ENCODE measurements at places on chromosomes 6 and 20.

DNA sequence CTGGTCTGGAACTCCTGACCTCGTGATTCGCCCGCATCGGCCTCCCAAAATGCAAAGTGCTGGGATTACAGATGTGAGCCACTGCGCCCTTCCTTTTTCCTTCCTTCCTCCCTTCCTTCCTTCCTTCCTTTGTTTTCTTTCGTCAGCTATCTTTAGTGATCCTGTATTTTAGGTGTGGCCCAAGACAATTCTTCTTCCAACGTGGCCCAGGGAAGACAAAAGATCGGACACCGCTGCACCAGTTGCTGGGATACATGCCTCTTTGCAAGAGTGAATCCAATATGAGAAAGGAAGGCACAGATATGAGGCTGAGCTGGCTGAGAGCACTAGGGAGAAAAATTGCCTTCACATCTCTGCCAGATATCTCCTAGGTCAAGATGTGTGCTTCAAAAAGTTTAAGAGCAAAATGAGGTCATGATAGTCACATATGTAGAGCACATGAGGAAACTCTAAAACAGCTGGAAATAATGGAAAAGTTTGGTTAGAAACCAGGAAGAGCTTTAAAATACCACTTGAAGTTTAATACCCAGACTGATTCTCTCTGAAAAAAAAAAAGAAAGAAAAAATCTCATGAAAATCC lies 41.8 kb downstream of the OR2B2 start:
- no peak for DNase-seq

DNA sequence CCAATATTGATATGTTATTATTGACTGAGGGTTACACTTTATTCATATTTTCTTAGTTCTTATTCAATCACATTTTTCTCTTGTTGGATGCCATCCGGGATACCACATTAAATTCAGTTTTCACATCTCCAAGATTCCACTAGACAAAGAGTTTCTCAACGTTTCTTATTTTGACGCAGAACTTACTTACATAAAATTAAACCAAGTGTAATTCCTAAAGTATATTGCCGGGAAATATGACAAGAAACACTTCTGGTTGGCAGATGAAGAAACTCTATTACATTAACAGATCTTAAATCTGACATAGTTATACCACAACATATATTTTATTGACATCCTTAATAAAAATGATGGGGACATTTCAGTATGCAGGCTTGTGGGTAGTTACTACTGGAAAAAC lies 47.3 kb upstream of the THBS2 start:
- DNase-seq: no peak

DNA sequence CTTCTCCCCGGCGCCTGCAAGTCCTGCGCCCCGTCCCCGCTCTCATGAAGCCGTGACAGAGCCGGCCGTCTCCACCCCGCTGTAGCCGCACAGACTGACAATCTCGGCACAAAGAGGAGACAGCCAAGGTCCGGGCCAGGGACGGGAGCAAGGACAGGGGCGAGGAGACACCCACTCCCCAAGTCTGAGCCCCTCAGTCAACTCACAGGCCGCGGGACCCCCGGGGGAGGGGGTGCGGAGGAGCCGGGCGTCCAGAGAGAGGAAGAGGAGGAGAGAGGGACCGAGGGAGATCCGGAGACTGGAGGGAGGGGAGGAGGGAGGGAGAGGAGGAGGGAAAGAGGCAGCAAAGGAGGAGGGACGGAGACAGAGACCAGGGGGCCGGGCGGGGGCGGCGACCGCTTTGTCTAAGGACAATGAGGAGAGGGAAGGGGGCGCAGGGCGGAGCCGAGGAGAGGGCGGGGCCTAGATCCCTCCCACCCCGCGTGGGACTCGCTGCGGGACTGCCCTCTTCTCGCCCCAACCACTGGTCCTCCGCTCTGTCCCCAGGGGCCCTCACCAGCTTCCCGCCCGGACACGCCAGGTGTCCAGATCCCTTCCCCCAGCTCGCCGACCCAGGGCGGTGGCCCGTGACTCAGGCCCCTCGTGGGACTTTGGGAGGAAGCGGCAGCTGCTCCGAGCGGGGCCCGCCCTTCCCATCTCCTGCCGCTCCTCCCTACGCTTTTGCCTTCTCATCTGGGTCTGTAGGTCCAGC lies 638 bp upstream of the PPP1R18 start:
- peak; percentile 89 for DNase-seq

DNA sequence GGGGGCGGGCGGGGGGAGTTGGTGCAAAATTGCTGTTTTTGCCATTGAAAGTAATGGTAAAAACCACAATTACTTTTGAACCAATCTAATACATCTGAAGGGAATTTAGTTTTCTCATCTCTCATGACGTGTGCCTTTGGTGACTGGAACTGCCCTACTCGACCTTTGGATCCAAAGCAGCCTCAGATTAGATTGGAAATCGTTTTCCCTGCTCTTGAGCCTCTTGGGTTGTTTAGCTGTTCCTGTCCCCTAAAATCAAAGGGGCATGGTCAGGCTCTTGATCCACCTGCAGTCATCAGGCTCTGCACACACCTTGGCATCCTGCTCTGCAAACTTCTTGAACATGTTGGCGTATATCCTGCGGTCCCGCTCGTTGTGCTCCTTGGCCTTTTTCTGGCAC lies 64.0 kb upstream of the TULP1 start:
- DNase-seq: no peak

- DNase-seq: no peak
Observed at GRCh38 chr6:141548966-141549365, 583.8 kb upstream of the GJE1 start.

- no peak for DNase-seq
Observed at GRCh38 chr6:39752835-39753724, 27.9 kb upstream of the KIF6 start.

GRCh38 chr20:51532577-51533191 lies 9.8 kb downstream of the NFATC2 start:
- no peak for DNase-seq

DNA sequence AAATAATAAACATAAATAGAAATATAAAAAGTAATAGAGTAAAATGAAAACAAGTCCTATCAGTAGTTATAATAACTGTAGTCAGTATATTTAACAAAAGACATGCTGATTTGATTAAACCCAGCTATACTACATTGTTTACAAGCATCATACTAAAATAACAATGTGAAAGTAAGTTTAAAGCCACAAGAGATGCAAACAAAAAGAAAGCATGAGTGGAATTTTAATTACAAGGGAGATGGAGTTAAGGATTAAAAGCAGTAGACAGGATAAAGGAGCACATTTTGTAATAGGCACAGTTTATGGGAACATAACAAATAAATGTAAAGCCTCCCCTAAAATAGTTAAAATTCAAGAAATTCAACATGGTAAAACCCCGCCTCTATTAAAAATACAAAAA lies 41.5 kb downstream of the SENP6 start:
- no peak for DNase-seq

DNA sequence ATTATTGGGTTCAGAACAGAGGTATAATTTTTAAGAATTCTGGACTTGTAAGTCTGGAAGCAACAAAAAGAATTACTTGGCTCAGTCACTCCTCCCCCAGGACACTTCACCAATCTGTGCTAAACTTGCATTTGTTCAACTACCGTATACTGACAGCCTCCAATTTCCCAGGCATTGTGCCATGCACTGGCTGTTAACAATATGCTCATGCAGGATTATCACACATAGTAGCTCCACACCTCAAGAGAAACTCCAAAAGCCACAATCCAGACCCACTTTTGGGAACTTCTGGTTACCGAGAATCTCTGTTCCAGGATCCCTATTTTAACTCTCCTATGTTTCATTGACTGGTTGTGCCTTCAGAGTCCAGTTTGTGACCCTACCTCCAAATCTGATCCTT lies 7.7 kb downstream of the ADGRF1 start:
- DNase-seq: no peak

DNA sequence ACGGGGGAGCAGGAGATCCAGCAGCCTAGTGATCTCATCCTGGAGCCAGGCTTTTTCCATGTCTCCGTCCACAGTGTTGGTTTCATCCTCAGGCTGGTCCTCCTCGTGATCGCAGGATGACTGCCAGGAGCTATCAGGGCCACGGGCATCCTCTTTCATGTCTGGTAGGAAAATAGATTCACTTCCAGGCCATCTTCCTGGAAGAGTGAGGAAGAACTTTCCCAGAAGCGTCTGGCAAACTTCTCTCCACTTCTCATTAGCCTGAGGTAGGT lies 15.3 kb upstream of the SLC9A8 start:
- no peak for DNase-seq

- no peak for DNase-seq
Observed at GRCh38 chr20:14284443-14284842, 53.0 kb downstream of the FLRT3 start.

- DNase-seq: no peak
Observed at GRCh38 chr6:75991941-75992340, 80.5 kb downstream of the IMPG1 start.

- DNase-seq: no peak
Observed at GRCh38 chr6:18497006-18497405, 109.9 kb downstream of the RNF144B start.

DNA sequence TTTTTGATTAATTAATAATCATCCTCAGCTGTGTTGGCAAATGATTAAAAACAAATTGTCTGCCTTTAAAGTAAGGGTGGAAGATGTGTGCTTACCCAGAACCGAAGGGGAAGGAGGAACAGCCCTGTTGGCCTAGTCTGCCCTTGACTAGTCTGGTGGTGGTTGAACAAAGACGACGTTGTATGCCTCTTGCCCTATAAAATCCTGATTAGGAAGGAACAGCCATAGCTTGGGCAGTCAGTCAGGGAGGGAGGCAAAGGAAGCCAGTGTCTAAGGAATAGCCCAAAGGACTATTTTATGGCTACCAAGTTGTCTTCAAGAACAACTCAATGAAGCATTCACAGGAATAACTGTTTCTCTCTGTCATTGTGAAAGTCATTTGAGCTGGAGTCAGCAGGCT lies 70.7 kb downstream of the PRDM1 start:
- DNase-seq: no peak

GRCh38 chr6:24520929-24521546 lies 26.3 kb downstream of the ALDH5A1 start:
- DNase-seq: no peak

GRCh38 chr20:40463171-40463570 lies 225.9 kb downstream of the MAFB start:
- DNase-seq: no peak

GRCh38 chr6:18246205-18246604 lies 18.1 kb downstream of the DEK start:
- DNase-seq: no peak

DNA sequence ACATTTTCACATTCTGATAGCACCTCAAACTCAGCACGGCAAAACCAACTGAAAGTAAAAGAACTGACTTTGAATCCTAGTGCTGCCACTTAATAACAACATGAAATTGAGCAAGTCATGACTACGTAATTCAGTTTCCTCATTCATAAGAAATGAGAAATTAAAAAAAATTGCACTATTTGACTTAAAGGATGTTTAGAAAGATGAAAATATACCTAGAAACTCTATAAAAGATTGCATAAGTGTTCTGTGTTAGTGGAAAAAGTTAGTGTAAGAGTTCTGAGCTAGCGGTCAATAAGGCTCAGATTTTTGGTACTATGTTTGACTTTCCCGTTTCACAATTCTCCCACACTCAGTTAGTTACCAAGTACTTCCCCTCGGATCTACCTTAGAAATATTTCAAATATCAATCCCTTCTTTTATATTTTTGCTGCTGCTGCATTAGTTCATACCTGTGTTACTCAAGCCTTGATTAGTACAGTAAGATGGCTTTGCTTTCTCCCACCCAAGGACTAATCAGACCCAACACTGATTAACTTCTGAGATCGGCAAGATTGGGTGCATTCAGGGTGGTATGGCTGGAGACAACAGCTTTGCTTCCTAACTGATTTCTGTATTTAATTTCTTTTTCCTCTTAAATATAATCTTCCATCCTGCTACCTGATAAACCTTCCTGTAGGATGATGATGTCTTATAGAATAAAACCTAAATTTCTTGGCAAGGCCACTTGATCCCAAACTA lies 25.9 kb downstream of the ECHDC1 start:
- DNase-seq: no peak

GRCh38 chr6:168989421-168989820 lies 264.2 kb downstream of the THBS2 start:
- no peak for DNase-seq

GRCh38 chr20:10508060-10508459 lies 73.0 kb downstream of the SLX4IP start:
- no peak for DNase-seq

- no peak for DNase-seq
Observed at GRCh38 chr6:82348130-82348529, 15.5 kb upstream of the TPBG start.

- no peak for DNase-seq
Observed at GRCh38 chr6:10552270-10552810, 31.2 kb downstream of the GCNT2 start.

DNA sequence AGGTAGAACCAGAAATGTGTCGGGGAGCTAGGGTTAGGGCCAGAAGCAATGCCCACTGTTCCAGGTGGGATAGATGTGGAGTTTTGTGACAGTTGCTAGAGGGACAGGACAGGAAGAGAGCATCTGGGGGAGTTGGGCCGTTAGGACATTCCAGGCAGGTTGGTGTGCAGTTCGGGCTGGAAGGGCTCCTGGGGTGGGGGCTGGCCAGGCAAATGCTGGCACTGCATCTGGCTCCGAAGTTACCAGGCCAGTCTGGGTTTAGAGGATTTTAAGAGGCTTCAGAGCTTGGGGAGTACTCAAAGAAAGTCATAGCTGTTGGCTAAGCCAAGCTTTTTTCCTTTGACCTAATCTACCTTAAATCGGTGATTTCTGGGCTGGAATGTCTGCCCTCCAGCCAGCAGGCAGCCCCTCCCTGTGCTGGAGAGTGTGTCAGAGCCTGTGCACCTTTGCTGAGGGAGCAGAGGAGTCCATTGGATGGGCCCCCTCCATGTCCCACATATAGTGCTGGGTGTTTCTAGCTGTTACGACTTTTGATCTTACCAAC lies 20.8 kb downstream of the PLCG1 start:
- DNase-seq: no peak

GRCh38 chr6:26452631-26453235 lies 5.0 kb upstream of the BTN2A1 start:
- DNase-seq: no peak

- no peak for DNase-seq
Observed at GRCh38 chr6:24910331-24910960, 25.3 kb downstream of the RIPOR2 start.

- no peak for DNase-seq
Observed at GRCh38 chr6:140992678-140993077, 1140.0 kb upstream of the GJE1 start.

GRCh38 chr20:33169176-33169794 lies 1.3 kb downstream of the BPIFA2 start:
- no peak for DNase-seq

GRCh38 chr6:92267335-92267734 lies 1152.0 kb downstream of the EPHA7 start:
- DNase-seq: no peak

DNA sequence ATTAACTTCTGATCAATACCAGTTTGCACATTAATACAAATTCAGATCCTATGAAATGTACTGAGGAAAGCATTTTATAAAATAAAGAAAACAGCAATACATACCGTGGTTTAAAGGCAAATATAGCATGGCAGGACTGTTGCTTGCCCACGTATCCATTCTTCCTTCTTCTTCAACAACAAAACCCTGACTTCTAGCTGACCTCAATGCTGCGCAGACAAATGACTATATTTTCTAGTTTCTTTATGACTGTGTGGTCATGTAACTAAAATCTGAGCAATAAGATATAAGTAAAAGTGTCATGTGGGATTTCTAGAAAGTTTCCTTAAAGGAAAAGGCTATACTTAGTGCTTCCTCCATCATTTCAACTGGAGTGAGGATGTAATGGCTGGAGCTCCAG lies 85.0 kb downstream of the CDC40 start:
- no peak for DNase-seq
